Right ventricle myocardium inferior (tissue), 1 donor: ENCODE measurements at places on chromosomes 2 and 18. TPM values are rescaled to one million over a fixed set of nuclear protein-coding genes. Genes with fewer than 3 reads are reported as not detected.

The GATA6 gene
- total RNA-seq = 56.3 TPM

The SNED1 gene
- 6.7 TPM for total RNA-seq

The CD8B2 gene
- total RNA-seq = not detected

The EPAS1 gene
- 205 TPM for total RNA-seq

The FNDC4 gene
- 2.9 TPM for total RNA-seq

The PTPN4 gene
- 40.4 TPM for total RNA-seq

The ADCYAP1 gene
- not detected for total RNA-seq

The GPR75 gene
- 0.51 TPM for total RNA-seq

- no peak for DNase-seq
Measured at GRCh38 chr2:120826716-120827410, 91.2 kb downstream of the GLI2 start.

- no peak for DNase-seq
Measured at GRCh38 chr18:48800466-48800865, 150.3 kb downstream of the SMAD7 start.

DNA sequence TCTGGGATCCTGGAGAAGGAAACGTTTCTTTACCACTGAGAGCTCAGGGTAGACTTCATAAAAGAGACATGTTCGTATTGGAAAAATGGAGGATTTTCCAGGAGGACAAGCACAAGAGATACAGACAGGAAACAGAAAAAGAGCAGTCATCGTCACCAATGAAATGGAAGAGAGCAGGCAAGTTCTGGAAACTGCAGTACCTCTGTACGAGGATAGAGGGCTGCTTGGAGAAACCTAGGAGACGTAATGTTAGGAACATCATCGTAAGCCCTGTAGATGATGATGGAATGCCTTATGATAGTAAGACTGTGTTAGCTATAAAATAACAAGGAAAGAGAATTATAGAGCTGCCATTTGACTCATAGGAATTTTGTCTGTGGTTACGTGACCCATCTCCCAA is 121.1 kb upstream of the KLHL14 start:
- no peak for DNase-seq

DNA sequence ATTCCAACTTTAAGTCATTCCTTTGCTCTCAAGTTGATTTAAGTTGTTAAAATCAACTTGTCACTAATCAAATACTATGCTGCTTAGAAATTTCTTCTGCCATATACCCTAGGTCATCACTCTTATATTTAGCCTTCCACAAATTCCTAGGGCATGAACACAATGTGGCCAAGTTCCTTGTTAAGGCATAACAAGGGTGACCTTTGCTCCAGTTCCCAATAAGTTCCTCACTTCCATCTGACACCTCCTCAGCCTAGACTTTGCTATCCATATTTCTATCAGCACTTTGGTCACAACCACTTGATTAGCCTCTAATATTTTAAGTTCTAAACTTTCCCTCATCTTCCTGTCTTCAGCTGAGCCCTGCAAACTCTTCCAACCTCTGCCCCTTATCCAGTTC is 9.9 kb upstream of the TMEM37 start:
- no peak for DNase-seq

GRCh38 chr2:219294356-219295351 is 14.5 kb downstream of the PTPRN start:
- peak; percentile 96 for DNase-seq

- no peak for DNase-seq
Measured at GRCh38 chr2:13240789-13241487, 524.2 kb downstream of the TRIB2 start.

GRCh38 chr2:237715459-237715947 is 83.1 kb upstream of the RBM44 start:
- DNase-seq = no peak

DNA sequence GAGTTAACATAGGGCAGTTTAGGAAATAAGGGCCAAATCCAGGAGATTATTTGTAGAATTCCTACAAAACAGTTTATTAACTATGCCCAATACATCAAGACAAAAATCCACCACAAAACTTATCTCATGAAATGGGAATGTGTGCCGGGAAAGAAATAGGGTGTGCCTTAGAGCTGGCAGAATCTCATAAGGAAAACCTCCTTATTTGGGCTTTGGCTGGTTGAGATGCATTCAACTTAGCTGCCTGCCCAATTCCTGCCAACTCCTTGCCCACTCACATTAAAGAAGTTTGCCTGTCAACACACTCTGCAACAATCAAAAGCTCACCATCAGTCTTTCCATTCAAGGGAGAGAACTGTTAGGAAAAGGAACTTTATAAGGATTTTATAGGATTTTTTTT is 500.6 kb downstream of the SATB2 start:
- DNase-seq = no peak

GRCh38 chr2:169480079-169480465 is 778 bp downstream of the BBS5 start:
- DNase-seq = no peak

GRCh38 chr2:231464576-231465540 is 574 bp upstream of the NCL start:
- peak; percentile 99 for DNase-seq

DNA sequence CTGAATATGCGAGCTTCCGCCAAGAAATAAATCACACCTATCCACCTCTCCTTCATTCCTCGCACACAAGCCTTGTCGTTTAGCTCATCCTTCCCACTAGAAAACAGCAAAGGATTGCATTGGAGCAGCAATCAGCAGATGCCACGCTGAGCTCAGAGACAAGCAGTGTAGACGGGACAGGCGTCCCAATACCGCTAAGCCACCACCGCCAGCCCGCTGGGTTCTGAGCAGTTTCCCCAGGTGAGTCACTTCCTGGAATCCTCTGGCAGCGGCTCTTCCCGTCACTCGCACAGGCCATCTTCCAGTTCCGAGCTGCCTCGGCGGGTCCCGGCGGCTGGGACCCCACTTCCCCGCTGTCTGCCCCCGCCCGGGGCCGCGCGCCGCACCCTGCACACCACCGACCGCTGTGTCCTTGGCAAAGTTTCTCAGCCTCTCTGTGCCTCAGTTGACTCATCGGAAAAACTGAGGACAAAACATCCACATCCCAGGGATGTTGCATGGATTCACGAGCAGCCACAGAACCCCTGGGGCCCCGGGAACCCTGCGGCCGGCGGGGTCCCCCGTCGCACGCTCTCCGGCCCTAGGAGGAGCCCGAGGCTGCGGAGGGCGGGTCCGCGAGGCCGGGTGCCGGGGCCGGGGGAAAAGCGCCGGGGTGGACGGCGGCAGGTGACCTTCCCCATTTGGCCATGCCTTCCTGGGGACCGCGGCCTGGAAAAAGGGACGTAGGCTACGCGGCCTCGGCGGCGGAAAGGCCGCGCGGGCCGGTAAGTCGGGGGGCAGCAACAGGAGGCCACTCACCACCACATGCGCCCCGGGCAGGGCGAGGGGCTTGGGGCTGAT is 573 bp downstream of the KDSR start:
- peak; percentile 72 for DNase-seq

- DNase-seq = no peak
Measured at GRCh38 chr2:59968441-59968840, 585.0 kb downstream of the BCL11A start.

GRCh38 chr2:122077771-122078170 is 322.3 kb downstream of the TSN start:
- no peak for DNase-seq

- DNase-seq = no peak
Measured at GRCh38 chr2:172448544-172449267, 21.3 kb downstream of the ITGA6 start.

GRCh38 chr18:62802523-62802922 is 87.2 kb downstream of the PHLPP1 start:
- DNase-seq = no peak

- no peak for DNase-seq
Measured at GRCh38 chr2:7758073-7758759, 841.0 kb downstream of the RNF144A start.

DNA sequence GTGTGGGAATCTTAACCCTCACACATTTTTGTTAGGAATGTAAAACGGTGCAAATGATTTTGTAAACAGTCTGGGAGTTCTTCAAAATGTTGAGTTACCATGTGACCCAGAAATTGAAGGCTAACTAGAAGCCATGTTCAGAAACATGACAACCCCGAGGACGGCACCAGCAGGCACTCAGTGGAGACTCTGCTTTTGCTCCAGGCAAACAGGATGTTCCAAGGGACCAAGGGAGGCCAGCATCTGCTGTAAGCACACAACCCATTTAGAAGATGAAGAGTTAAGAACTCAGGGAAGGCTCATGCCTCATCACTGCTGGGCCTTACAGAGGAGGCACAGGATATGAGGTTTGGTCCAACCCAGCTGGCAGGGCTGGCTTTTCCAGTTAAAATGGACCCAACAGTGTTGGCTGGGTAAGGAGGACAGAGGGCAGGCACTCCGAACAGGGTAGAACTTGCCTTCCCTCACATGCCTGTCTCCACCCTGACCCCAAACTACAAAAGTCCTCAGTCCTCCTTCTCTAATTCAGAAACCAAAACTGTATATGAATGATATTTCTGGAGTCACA is 23.6 kb downstream of the PARD6G start:
- no peak for DNase-seq

- DNase-seq = no peak
Measured at GRCh38 chr2:229417176-229417575, 146.1 kb upstream of the PID1 start.
